ENCODE measurements at places on chromosomes 1 and 21. TPM values are rescaled to one million over a fixed set of nuclear protein-coding genes. Genes with fewer than 3 reads are reported as not detected.

CCDC185 gene
- not detected for total RNA-seq

KIAA1614 gene
- total RNA-seq = 5.6 TPM

SYNC gene
- 4.1 TPM for total RNA-seq

KCNT2 gene
- 50.1 TPM for total RNA-seq

CYP2J2 gene
- total RNA-seq = 0.47 TPM

RAD54L gene
- 1.1 TPM for total RNA-seq

HSD11B1 gene
- not detected for total RNA-seq

PGLYRP4 gene
- total RNA-seq = not detected
